ENCODE measurements at places on chromosomes 4 and X.

- no peak for DNase-seq
Observed at GRCh38 chr4:78651250-78651860, 99.8 kb downstream of the ANXA3 start.

- no peak for DNase-seq
Observed at GRCh38 chr4:172404676-172405075, 591.5 kb downstream of the GALNTL6 start.

DNA sequence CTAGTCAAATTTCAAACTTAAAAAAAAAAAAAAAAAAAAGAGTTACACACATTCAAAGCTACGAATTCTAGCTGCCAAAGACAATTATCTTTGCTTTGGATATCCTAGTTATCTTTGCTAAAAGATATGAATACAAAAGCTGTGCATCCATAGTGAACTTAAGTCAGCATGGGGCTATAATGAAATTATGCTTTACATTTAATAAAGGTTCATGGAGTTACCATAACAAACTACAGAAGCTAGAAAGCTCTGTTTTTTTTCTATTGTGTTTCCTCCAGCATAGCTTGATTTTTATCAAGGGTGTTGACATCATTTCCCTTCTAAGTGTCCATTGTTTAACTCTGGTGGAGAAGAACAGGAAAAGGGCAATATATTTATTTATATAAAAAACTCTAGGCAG lies 234.1 kb downstream of the ANKRD50 start:
- DNase-seq, result no peak

GRCh38 chr4:80540349-80540748 lies 204.8 kb downstream of the CFAP299 start:
- DNase-seq, result no peak

- no peak for DNase-seq
Observed at GRCh38 chr4:141248486-141248885, 27.8 kb downstream of the ZNF330 start.

DNA sequence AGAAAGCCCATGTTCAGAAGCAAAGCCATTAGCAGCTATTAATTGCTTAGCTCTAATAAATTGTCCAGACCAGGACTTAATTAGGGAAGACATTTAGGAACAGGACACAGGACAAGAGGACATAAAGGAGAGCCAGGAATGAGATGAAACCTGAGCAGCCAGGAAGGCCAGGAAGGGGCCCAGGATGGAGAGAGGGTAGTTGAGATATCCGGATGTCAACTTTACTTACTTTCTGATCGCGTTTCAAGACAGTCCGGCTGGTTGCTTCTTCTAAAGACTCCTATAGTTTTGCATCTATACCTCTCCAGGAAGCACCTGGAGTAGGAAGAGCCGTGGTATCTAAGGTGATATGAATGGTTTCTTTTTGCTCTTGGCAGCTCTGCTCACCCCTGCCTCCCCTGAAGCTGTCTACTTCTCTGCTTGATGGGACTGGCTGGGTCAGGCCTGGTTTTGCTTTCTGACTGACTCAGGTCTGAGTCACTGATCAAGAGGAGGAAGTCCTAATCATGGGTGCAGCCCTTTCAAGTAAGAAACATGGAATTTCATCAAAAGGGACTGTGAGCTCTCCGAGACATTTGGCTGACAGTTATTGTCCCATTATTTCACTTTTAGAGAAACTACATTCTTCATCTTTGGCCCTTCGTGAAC lies 733.3 kb downstream of the RPA4 start:
- no peak for DNase-seq

- no peak for DNase-seq
Observed at GRCh38 chr4:105329081-105329480, 144.8 kb downstream of the PPA2 start.

DNA sequence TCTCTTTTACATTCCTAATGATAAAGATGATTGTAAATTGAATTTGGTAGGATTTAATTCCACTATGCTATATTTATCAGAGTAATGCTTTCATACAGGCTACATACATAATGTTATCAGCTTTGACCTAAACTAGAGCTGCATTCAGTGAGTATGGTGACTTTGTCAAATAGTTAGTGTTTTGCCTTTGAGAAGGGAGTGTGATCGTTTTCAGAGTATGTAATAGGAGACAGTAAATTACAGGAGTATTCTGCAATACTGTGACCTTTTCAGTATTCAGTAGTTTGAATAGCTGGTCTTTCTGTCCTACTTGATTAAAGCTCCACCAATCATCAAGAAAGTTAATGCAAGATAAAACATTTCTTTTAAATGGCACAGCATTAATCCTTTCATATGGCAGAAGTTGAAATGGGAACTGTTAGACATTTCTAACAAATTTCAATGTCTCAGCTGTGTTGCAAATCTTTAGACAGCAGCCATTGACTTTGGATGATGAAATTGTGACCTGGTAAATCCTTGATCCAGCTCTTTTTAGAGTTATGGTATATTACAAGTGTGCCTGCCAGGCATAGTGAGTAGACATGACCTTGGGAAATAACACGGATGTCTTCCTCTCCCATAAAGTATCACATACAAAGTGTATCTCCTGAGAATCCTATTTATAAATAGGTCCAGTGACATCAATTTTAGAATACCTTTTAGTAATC lies 455.3 kb downstream of the KCTD8 start:
- no peak for DNase-seq

GRCh38 chr4:185039508-185040273 lies 21.4 kb downstream of the HELT start:
- DNase-seq, result peak; percentile 67

DNA sequence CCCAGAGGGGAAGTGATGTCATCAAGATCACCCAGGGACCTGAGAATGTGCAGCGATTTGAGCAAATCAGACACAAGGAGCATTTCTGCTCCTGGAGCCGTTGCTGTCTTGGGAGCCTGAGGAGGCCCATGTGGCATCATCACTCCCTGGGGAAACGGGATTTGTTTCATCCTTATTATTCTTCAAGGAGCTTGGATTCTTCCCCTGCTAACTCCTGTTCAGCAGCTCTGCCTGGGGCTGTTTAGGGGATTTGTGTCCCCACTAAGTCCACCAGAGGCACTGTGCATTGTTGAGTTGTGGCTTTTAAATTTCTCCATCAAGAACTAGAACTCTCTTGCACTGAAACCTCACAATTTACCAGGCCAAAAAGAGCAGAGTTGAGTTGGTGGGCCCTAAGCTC lies 104.2 kb upstream of the MSX1 start:
- DNase-seq, result no peak

DNA sequence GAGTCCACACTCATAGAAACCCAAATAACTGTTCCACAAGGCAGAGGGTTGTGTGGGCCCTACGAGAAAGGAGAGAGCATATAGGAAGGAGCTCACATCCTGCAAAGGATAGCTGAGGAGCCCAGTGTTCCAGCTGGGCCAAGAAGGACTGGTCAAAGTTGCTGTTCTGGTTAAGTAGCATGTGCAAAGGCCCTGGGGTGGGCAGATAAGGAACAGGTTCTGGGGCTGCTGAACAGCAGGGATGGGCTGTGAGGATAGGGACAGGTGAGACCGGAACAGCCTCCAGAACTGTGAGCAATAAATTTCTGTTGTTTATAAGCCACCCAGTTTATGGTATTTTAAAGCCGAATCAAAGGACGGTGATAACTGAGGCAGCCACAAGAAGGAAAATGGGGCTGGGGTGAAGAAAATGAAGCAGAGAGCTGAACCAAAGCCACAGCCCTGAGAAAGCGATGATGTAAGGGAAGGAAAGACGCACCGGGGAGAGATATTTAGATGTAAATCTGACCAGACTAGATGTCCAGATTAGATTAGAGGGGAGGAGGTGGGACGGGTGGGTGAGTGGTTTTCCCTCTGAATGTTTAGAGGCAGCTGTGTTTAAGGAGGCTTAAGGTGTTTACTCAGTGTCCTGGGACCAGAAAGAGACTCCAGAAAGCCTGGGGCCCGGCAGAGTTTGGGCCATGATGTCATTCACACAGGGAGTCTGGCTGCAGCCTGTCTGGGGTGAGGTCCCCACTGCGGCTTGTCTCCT lies 180.8 kb upstream of the BCOR start:
- peak; percentile 65 for DNase-seq

GRCh38 chr4:150782311-150782710 lies 200.4 kb downstream of the MAB21L2 start:
- no peak for DNase-seq

GRCh38 chr4:141352909-141353525 lies 132.3 kb downstream of the ZNF330 start:
- DNase-seq, result no peak

- no peak for DNase-seq
Observed at GRCh38 chrX:129529685-129530281, 6.5 kb upstream of the SMARCA1 start.

- no peak for DNase-seq
Observed at GRCh38 chr4:143109376-143109775, 75.3 kb upstream of the USP38 start.

GRCh38 chr4:128847082-128847724 lies 37.7 kb downstream of the JADE1 start:
- no peak for DNase-seq

GRCh38 chr4:71711985-71712348 lies 71.9 kb downstream of the GC start:
- no peak for DNase-seq

DNA sequence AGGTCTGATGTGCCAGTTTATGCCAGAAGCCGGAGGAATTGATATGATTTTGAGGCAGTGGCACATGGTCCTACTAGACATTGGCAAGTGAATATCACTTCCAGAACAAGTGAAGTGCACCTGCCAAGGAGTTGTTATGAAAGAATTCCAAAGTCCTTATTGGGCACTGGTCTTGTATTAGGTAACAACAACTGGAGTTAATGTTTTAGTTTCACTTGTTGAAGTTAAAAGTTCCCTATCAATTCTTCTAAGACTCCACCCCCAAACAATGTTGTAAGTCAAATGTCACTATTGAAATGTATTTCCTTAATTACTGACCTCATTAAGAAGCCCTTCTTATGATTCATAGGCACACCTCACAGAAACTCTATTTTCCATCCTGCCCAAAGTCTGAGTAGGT lies 3.1 kb downstream of the TET2 start:
- no peak for DNase-seq

DNA sequence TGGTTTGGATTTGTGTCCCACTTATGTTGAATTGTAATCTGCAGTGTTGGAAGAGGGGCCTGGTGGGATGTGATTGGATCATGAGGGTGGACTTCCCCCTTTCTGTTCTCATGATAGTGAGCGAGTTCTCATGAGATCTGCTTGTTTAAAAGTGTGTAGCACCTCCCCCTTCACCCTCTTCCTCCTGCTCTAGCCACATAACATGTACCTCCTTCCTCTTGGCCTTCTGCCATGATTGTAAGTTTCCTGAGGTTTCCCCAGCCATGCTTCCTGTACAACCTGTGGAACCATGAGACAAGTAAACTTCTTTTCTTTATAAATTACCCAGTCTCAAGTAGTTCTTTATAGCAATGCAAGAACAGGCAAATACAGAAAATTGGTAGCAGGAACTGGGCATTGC lies 138.7 kb downstream of the INPP4B start:
- no peak for DNase-seq

DNA sequence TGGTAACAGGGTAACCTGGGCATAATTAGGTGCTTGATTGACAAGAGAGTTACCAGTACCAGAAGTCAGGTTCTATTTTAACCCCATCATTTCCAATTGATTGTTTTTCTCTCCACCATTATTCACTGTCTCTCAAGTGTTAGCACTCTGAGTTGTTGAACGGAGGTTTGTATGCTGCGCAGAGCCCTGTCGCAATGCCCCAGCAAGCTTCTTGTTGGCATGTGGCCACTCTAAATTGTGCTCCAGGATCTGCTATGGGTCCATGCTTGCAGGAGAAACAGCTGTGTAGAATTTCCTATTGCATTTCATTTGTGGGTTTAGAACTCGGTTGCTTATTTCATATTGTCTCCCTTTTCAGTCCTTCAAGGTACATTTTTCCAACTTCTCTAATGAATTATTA lies 98.2 kb downstream of the KLHL8 start:
- no peak for DNase-seq

DNA sequence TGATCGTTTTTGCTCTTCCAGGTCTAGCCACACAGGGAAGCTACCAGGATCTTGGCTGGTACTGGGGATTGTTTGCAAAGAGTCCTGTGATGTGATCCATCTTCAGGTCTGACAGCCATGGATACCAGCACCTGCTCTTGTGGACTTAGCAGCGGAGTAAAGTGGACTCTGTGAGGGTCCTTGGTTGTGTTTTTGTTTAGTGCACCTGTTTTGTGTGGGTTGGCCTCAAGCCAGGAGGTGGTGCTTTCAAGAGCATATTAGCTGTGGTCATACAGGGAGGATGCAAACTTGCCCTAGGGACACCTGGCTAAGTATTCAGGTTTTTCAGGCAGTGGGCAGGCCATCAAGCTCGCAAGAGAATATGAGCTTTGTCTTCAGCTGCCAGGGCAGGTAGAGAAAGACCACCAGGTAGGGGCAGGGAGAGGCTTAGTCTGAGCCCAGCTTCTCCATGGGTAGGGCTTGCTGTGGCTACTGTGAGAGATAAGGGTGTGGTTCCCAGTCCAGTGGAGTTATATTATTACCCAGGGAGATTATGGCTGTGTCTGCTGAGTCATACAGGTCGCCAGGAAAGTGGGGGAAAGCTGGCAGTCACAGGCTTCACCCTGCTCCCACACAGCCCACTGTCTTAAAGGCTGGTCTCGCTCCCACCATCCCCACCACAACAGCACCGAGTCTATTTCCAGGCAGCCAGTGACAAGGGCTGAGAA lies 293.7 kb downstream of the PCDH18 start:
- no peak for DNase-seq

DNA sequence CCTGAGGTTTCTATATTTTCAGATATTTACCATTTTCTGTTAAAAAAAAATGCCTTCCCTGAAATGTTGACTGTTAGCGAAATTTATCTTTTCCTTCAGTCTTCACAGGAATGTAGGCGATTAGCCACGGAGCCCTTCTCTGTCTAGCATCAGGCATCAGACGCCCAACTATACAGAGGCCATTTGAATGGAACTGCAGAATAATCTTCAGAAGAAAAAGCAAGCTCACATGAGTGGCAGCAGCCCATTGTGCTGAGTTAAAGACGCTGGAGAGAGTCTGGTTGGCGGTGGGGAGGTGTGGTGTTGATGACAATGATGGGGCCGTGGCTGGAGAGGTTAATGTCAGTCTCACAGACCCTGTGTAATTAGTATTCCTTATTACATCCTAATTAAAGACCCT lies 196.8 kb upstream of the LEF1 start:
- no peak for DNase-seq

Measured in activated CD8-positive, alpha-beta memory T cell treated with anti-CD3 and anti-CD28 coated beads for 24 hours (primary cell).